ENCODE measurements at places on chromosomes 5 and 9.

DNA sequence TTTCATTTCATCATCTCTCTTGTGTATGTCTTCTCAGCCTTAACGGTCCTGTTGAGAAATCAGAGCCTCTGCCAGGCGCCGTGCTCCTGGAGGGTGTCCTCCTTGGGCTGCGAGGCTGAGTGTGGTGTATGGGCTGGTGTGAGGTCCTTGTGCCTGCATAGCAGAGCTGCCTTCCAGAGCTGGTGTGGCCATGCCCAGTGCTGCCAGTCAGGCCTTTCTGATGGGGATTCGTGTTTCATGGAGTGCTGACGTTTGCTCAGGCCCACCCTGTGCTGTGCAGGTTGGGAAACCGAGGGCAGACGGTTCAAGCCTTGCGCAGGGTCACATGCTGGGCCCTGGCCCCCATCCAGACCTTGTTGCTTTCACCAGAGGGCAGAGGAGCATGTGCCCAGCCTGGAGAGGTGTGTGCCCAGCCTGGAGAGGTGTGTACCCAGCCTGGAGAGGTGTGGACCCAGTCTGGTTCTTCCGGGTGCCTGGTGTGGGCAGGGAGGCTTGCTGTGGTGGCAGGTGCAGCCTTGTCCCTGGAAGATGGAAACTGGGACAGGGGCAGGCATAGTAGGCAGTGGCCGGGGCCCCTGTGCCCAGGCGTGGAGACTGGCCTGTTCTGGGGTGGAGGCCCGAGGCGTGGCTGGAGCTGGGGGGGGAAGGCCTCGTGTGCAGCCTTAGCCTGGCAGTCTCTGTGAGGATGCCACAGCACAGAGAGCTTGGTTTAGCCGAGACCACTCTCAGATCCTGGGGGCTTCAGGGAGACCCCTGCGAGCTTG, 84.0 kb downstream of the RXRA start:
- DNase-seq, result no peak

DNA sequence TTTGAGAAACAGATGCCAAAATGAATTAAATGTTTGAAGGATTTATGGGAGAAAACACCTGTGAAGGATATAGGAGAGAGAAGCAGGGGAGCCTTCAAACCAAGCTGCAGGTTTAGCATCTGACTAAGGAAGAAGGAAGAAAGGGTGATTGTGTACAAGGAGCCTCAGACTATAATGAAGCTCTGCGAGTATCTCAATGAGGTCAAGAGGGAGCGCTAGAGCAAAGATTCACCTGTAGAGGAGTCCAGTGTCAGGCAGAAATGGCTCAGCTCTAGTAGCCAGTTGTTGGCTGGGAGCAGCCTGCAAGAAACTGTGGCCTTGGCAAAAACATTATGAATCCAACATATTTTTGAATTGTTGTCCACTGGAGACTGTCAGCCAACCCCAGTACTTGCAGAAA, 20.0 kb upstream of the GHR start:
- no peak for DNase-seq

DNA sequence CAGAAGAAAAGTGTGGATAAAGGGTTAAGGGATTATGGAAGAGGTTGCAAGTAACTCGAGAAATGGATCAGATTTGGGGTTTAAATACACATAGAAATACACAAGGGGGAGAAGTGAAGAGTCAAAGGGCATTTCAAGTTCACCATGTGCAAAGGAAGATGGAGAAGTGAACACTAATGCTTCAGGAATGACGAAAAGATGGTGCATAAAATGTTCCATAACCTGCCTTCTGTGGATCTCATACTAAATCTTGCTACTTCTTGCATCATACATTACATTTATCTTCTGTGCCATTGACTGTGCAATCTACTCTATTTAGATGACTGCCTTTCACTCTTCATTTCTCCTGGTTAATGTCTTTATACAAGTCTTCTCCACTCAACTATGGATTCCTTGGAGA, 5.7 kb upstream of the SMC2 start:
- no peak for DNase-seq

DNA sequence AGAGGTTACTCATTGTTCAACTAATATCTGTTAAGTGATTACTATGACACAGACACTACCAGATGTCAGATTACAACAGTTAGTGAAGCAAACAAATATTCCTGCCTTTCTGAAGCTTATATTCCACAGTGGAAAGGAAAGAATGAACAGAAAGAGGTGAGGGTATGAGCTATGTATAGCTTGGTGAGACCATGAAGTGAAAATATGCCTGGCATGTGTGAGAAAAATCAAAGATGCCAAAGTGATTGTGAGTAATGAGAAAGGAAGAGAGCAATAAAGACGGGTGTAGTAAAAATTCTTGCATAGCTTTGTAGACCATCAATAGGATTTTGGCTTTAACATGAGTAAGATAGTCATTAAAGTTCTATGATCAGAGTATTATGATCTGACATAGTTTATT, 734.5 kb upstream of the NUDT12 start:
- no peak for DNase-seq

GRCh38 chr9:18520416-18521047, 46.6 kb downstream of the ADAMTSL1 start:
- DNase-seq, result no peak

GRCh38 chr9:130197888-130198287, 25.7 kb downstream of the NCS1 start:
- no peak for DNase-seq

DNA sequence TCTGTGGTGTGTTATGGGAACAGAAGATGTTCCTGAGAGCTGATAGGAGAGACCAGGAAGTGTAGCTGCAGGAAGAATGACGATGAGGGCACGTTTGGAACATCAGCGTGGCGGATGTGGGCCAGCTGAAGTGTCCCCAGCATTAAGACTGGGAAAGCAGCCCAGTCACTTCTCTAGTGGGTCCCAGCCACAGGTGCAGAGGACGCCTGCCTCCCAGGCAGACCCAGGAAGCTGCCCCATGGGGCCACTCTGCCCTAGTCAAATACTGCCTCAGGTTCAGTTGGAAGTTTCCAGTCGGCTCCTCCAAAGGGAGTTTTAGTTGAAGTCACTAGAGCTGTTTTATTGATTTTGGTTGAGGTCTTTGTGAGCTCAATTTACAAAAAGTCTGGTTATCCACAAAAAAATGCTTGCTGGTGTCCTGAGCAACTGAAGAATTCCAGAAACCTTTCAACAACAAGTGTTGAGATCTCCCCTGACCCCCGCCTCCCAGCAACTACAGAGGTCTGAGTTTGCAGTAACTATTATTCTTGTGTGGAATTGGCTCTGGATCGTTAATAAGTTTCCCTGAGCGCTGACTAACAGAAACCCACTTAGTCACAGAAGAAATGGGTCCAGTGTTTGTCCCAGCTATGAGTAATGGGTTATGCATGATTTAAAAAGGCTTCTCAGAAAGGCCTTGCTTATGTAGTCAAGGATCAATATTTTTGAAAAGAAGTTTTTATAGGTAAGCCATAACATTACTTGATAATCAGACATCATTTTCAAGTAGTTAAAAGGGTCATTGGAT, 294.1 kb downstream of the FANCC start:
- DNase-seq, result no peak

DNA sequence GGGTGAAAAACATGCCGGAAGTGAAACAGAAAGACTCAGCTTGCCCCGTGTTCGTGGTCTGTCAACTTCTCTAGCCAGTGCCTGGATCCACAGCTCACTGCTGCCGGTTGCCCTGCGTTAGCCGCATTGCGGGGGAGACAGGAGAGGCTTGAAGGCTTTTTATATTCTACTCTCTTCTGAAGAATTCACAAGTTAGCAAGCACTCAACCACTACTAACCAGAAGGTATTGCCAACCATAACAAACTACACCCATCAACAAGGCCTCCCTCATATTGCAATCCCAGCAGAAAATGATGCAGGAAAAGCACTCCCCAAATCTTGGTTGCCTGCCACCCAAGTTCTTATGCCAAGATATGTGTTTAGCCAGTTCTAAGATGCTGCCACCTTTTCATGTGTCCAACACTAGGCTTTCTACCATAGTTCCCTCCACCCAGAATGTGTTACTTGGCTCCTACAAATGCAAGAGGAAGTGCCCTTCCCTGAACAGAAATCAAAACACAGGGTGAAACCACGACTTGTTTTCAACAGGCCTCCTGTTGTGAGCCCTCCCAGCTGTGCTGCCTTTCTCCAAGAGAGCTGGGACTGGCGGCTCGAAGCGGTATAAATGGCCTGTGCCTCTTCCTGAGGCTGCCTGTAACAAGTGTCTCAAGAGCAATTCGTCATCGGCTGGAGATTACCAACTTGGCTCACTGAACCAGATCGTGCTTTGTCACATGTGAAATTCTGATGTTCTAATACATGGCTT, 129.0 kb downstream of the SNX18 start:
- DNase-seq, result peak; percentile 63

- no peak for DNase-seq
Measured at GRCh38 chr5:116521173-116521872, 53.3 kb downstream of the SEMA6A start.

Measured in stimulated activated CD8-positive, alpha-beta memory T cell treated with anti-CD3 and anti-CD28 coated beads, Interleukin-4, amount 100 ng/mL, for 4 hours (primary cell).